ENCODE measurements at places on chromosomes 3 and 15. TPM values are rescaled to one million over a fixed set of nuclear protein-coding genes. Genes with fewer than 3 reads are reported as not detected.

DNA sequence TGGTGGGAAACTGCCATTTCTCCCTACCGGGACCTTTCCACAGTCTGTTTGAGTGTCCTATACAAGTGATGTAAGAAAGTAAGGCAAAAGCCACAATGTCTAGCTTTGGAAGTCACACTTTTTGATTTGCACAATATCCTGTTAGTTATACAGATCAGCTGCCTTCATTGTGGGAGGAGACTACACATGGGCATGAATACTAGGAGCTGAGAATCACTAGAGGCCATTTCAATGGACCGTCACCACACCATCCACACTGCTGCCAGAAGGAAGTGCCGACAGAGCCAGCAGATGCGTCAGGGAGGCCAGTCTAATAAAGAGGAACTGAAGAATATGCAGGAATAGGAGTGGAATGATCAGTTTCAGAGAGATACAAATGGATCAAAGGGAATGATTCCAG lies 65.8 kb downstream of the SCN11A start:
- DNase-seq = no peak

GRCh38 chr3:161991901-161992540 lies 495.4 kb downstream of the OTOL1 start:
- DNase-seq = no peak

The GXYLT2 gene
- 16.7 TPM for polyA plus RNA-seq

The CSPG5 gene
- 1.2 TPM for polyA plus RNA-seq

The TTLL13 gene
- 0.24 TPM for polyA plus RNA-seq
